ENCODE measurements at places on chromosomes 7 and 10. TPM values are rescaled to one million over a fixed set of nuclear protein-coding genes. Genes with fewer than 3 reads are reported as not detected.

- ATAC-seq: no peak
These were observed 78.8 kb downstream of the INPP5A start for GRCh38 chr10:132616170-132616995.

Gene NOLC1
- total RNA-seq: 54.9 TPM

GRCh38 chr10:59877191-59877671, 29.1 kb downstream of the CCDC6 start:
- ATAC-seq: no peak

Gene TBX20
- total RNA-seq: 5.4 TPM

- no peak for ATAC-seq
These were observed 99.4 kb downstream of the TPST1 start for GRCh38 chr7:66304536-66304935.

Measured in gastroesophageal sphincter (tissue), 4 donors.